ENCODE measurements at places on chromosomes 16 and 17. TPM values are rescaled to one million over a fixed set of nuclear protein-coding genes. Genes with fewer than 3 reads are reported as not detected.

MT1H gene
- total RNA-seq: not detected

SERPINF2 gene
- total RNA-seq: 0.12 TPM

PRSS53 gene
- total RNA-seq: 9.2 TPM

NPIPB9 gene
- total RNA-seq: 0.83 TPM

METTL22 gene
- total RNA-seq: 32.3 TPM

DNA sequence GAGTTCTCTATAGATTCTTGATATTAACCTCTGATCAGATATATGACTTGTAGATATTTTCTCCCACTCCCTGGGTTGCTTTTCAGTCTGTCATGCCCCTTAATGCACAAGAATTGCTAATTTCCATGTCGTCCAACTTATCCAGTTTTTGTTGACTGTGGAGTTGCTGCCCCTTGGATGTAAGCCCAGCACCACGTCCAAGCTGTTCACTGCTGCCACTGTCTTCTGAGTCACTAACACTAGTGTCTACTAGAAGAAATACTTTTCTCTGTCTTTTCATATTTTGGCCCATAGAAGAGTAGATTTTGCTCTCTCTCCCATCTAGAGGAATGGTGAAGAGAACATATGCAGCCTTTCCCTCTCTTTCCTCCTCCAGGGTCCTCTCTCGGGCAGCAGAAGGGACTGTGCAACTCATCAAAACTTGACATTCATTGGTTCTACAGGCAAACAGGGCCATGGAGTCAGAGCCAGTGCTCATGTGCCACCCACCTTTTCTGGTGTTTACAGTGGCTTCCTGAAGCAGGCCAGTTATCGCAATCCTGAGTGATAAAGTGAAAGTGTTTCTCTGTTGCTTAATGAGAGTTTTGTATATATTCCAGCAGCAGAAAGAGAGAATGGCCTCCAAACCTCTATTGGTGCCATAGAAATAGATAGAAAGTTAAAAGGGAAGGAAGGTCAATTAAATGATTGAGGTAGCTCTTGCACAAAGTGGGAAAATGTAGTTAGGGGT lies 22.6 kb upstream of the PMP22 start:
- DNase-seq: no peak

GRCh38 chr16:90057738-90058173 lies 19.4 kb downstream of the PRDM7 start:
- peak; percentile 46 for DNase-seq

DNA sequence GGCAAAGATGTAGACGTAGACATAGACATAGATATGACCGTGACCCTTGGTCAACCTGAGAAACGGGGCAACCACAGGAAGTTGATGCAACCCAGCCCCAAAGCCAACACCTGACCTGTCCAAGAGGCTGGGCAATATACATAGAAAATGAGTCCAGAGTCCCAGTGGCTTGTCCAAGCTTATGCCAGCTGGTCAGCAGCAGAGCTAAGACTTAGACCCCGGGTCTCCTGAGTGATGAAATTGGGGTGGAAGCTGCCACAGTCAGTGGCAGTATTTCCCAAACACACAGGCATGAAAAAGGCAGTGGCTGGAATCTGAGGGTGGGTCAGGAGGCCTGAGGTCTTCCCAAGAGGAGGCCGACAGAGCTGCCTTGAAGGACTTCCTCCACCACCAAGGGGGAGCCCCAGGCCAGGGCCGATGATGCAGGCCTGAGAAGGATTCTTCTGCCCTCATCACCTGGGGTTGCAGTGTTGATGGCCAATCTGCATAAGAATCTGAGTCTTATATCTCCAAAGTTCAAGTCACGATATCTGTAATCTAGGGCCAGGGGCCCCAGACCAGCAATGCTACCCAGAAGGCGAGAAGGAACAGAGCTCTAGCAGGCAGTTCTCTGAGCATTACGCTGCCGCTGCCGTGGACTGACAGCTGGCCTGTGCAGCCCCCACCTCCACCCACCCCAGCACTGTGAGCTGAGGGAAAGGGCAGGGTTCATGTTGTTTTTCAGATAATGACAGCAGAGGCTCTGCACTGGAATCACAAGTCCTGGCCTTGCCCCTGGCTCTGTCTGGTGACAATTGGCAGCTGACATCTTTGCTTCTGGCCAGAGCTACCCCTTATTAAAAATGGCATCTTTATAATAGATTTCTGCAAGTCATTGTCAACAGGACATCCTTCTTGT lies 72.7 kb downstream of the GNAO1 start:
- no peak for DNase-seq

GRCh38 chr17:27601069-27601974 lies 29.7 kb upstream of the LGALS9 start:
- DNase-seq: peak; percentile 90

DNA sequence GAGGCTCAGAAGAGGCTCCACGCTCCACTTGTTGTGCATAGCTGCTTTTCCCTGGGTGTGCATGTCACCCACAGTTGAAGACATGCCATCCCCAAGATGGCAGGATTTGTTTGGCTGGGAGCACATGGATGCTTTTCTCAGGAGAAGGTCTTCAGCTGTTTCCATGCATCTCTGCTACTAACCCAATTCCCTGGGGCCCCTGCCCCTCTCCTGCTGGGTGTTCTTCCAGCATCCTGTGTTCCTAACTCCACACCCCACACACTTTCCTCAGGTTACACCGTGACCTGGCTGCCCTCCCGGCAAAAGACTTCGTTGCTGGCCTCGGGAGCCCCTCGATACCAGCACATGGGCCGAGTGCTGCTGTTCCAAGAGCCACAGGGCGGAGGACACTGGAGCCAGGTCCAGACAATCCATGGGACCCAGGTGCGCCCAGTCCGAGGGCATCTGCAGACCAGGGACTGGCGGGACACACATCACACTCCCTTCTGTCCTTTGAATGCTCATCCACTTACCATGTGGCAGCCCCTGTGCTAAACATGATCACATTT lies 21.5 kb downstream of the ITGAL start:
- no peak for DNase-seq

- DNase-seq: no peak
Observed at GRCh38 chr16:2343211-2343610, 2.7 kb upstream of the ABCA3 start.

Measured in activated CD4-positive, alpha-beta T cell treated with anti-CD3 and anti-CD28 coated beads for 36 hours (primary cell).